ENCODE measurements at places on chromosomes 1 and 21.

DNA sequence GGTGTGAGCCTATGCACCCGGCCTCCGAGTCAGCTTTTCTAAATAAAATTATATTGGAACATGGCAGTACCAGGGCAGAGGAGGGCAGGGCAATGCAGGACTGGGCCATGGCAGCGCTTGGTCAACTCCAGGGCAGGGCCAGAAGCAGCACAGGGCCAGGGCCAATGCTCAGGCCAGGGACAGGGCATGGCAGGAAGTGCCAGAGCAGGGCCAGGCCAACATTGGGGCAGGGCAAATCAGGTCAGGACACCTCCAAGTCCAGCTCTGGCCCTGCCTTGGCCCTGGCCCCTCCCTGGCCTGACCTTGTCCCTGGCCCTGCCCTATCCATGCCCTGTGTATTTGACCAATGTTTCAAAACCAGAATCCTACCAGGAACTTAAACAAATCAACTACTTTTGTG, 156.1 kb downstream of the LIPI start:
- no peak for DNase-seq
- peaks cover 2% of the 10 kb centered on the region for H3K4me1 ChIP-seq
- no peak overlapping the region for H3K27ac ChIP-seq
- peaks cover 3% of the 10 kb centered on the region for H3K36me3 ChIP-seq
- no peak overlapping the region for H3K4me3 ChIP-seq

GRCh38 chr1:151994956-151995355, 1.3 kb upstream of the S100A10 start:
- H3K4me1 ChIP-seq, result peaks cover 13% of the 10 kb centered on the region
- peak overlapping the region; percentile 69 for H3K27ac ChIP-seq
- H3K4me3 ChIP-seq, result peak overlapping the region; percentile 39
- DNase-seq, result no peak

GRCh38 chr1:100875228-100875627, 19.4 kb downstream of the EXTL2 start:
- no peaks in the 10 kb centered on the region for H3K27me3 ChIP-seq
- no peaks in the 10 kb centered on the region for H3K36me3 ChIP-seq
- H3K27ac ChIP-seq, result no peak overlapping the region
- H3K4me3 ChIP-seq, result no peak overlapping the region
- no peak for DNase-seq

DNA sequence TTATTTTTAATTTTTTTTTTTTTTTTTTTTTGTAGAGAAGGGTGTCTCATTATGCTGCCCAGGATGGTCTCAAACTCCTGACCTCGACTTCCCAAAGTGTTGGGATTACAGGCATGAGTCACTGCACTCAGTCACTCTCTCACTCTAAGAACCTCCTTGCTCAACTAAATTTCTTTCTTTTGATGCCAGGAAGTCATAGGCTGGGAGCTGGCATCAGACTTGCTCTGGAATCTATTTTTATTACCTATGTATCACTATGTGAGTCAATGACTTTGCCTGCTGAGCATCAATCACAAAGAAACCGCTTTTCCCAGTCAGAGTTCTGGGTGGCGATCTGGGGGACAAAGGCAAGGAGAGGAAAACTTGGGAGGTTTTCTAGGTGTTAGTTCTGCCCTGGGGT, 35.5 kb upstream of the PARP1 start:
- DNase-seq, result no peak
- H3K4me1 ChIP-seq, result peaks cover 14% of the 10 kb centered on the region
- no peaks in the 10 kb centered on the region for H3K36me3 ChIP-seq
- H3K27me3 ChIP-seq, result no peaks in the 10 kb centered on the region
- no peak overlapping the region for H3K27ac ChIP-seq

GRCh38 chr1:92662048-92662447, 122.9 kb downstream of the EVI5 start:
- peaks cover 43% of the 10 kb centered on the region for H3K36me3 ChIP-seq
- no peak for DNase-seq
- H3K4me3 ChIP-seq, result no peak overlapping the region
- H3K4me1 ChIP-seq, result no peaks in the 10 kb centered on the region
- H3K27me3 ChIP-seq, result no peaks in the 10 kb centered on the region

DNA sequence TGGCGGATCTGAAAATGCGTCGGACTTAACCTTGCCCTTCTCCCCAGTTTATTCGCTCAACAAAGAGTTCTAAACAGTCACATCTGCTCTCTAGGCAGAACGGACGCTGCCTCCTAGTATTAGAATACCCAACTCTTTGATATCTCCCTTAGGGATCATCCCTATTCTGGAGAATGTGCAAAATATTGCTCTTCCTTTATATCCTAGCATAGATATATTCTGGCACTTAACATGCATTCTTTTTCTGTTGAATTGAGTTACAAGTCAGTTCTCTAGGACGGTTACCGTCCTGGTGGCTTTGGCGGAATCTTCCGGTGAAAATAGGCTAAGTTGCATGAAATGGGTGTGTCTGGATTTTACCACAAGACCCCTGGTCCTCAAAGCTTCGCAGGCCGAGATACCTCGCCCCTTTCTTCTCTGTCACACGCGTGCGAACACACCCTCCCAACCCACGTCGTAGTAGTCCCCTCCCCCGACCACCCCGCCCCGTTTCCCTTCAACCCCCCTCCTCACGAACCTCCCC, 501 bp upstream of the DNAJC6 start:
- H3K36me3 ChIP-seq, result no peaks in the 10 kb centered on the region
- peak overlapping the region; percentile 79 for H3K4me3 ChIP-seq
- DNase-seq, result no peak
- H3K27me3 ChIP-seq, result peaks cover 30% of the 10 kb centered on the region
- peaks cover 3% of the 10 kb centered on the region for H3K4me1 ChIP-seq

GRCh38 chr1:13801232-13801631, 101.2 kb downstream of the PRDM2 start:
- H3K27ac ChIP-seq, result no peak overlapping the region
- peaks cover 28% of the 10 kb centered on the region for H3K4me1 ChIP-seq
- no peaks in the 10 kb centered on the region for H3K27me3 ChIP-seq
- peaks cover 25% of the 10 kb centered on the region for H3K36me3 ChIP-seq
- no peak overlapping the region for H3K4me3 ChIP-seq

DNA sequence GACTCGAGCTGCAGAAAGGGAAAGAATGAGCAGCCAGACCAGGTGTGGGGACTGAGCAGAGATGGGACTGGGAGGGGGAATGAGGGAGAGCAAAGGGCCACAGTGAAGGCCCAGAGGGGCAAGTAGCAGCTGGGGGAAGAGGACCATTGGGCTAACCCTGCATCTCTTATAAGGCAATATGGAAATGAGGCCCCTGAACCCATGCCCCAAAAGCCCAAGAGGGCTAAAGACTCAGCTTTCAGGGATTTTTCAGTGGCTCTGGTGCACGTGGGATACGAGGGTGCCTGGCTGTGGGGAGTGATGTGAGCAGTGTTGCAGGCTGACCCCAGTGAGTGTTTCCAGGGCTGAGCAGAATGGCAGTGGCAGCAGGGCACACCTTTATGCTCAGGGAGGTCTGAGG, 496 bp upstream of the TNNI1 start:
- no peak overlapping the region for H3K27ac ChIP-seq
- no peak overlapping the region for H3K4me3 ChIP-seq
- no peaks in the 10 kb centered on the region for H3K4me1 ChIP-seq

GRCh38 chr1:51420867-51421627, 90.7 kb upstream of the TTC39A start:
- peaks cover 14% of the 10 kb centered on the region for H3K4me1 ChIP-seq
- no peak overlapping the region for H3K27ac ChIP-seq
- no peaks in the 10 kb centered on the region for H3K27me3 ChIP-seq
- no peak overlapping the region for H3K4me3 ChIP-seq
- no peak for DNase-seq

DNA sequence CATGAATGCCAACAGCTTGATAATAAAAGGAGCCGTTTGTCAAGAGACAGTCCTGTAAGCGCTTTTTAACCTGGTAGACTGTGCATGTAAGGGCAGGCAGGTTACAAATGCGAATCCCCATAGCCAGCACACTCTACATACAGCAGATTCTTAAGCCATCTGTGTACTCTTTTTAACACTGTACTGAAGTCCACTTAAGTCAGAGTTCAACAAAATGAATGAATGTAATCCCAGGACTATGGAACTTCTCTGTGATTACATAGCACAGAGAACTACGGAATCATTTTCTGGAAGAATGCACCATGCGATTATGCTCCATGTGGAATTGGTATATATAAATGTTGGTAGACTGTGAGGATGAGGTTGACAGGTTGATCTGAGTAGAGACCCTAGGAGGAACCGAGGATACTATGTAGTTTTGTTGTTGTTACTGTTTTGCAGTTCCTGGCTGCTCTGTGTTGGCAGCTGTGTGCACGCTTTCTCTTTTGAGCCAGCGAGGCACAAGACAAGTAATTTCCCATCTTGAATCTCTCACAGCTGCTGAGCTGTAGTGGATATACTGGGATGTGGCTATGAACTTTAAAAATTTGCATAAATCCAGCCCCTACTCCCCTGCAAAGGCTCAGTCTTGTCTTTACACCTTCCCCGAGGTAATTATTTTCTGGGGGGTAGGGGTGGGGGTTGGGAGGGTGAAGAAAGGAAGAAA, 21.9 kb downstream of the LRRC8D start:
- DNase-seq, result no peak
- H3K27ac ChIP-seq, result peak overlapping the region; percentile 95
- no peaks in the 10 kb centered on the region for H3K27me3 ChIP-seq
- peak overlapping the region; percentile 92 for H3K4me3 ChIP-seq
- H3K36me3 ChIP-seq, result peaks cover 2% of the 10 kb centered on the region

DNA sequence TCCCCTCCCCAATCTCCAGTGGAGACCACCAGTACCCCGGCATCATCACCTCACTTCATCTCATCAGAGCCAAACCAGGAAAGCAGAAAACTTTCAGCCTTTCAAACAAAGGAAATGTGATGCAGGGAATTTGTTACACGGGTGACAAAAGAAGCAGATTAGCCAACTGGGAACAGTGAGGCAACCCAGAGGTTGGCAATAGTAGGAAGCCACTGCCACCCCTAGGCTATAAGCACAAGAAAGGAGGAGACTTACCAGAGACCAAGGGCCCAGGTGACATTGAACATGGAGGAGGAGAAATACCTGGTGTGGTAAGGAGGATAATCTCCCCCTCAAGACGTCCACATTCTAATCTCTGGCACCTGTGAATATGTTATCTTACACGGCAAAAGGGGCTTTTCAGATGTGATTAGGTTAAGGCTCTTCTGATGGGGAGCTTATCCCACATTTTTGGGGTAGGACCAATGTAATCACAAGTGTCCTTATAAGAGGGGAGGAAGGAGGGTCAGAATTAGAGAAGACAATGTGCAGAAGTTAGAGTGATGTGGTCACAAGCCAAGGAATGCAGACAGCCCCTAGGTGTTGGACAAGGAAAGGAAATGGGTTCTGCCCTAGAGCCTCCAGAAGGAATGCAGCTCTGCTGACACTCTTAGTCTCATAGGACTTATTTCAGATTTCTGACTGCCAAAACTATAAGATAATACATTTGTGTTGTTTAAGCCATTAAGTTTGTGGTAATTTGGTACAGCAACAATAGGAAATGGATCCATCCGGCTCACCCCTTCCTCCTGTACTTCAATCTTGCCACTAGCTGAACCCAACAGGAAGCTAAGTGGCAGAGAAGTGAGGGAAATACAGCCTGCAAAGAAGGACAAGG, 83.6 kb upstream of the VAV3 start:
- no peak overlapping the region for H3K27ac ChIP-seq
- no peak overlapping the region for H3K4me3 ChIP-seq
- H3K36me3 ChIP-seq, result peaks cover 6% of the 10 kb centered on the region
- H3K27me3 ChIP-seq, result no peaks in the 10 kb centered on the region

DNA sequence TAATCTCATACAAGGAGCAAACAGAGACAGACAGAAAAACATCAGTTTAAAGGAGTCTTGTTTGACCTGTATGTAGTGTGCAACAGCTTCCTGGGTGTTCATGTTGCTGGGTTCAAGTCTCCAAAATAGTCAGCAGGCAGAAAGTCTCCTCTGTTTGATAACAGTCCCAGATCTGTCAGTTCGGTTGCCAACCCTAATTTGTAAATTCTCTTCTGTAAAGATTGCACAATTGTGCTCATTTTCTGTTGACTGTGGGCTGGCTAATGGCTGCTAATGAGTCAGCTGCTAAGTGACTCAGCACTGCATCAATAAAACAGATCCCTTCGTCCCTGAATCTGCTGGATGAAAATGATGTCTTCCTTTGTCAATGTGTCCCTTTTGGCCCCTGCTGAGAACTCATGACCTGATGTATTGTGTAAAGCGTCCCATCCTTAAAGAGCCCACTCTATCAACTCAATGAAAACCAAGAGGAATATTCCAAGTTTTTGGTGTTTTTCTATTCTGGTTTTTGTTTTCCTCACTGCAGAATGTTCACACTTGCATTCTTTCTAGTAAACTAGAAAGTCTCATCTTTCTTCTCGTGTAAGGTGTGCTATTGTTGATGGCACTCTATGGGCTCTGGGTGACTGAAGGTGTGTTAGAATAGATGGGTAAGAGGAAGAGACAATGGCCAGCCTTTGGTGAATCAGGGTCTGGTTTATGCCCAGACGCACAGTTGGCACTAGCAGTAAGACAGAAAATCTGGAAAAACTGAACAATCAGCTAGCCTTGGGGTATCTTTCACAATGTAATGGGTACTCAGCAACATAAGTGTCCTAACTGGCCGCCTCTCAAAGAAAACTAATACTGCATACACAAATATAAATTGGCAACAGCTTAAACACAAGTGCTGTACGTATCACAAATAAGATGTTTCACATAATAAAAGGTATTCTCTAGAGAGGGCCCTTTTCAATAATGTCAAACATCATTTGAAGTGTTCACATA, 75.1 kb upstream of the SIPA1L2 start:
- no peak overlapping the region for H3K4me3 ChIP-seq
- no peak for DNase-seq
- H3K27ac ChIP-seq, result no peak overlapping the region
- no peaks in the 10 kb centered on the region for H3K36me3 ChIP-seq
- H3K4me1 ChIP-seq, result no peaks in the 10 kb centered on the region
- H3K27me3 ChIP-seq, result no peaks in the 10 kb centered on the region

GRCh38 chr1:8211883-8212579, 105.9 kb upstream of the SLC45A1 start:
- H3K27ac ChIP-seq, result no peak overlapping the region
- H3K27me3 ChIP-seq, result peaks cover 62% of the 10 kb centered on the region
- no peak overlapping the region for H3K4me3 ChIP-seq

DNA sequence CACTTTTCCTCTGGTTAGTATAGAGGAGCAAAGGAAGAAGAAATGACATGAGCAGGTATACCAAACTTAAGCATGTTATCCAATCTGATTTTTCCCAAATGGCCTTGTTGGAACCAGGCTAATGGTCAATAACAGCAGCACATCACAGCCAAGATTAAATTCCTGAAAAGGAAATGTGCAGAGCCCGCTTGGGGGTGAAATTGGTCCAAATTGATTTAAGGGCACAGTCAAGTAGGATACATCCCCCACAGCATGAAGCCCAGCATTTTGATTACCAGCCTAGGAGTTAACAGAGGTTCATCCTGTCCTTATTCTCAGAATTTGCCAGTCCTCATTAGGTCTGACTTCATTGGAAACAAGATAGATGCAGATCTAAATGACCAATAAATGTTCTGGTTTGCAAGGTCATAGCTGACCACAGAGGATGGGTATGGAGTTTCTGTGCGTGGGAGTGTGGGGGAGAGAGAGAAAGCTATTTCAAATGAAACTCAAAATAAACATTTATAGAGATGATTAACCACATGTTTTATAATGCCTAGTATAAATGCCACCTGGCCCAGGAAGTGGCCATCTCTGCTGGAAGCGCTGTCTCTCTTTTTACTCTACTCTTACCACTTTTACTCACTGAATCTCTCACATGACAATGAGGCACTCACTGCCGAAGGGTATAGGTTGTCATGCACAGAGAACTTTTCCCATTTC, 38.7 kb downstream of the RGS5 start:
- peaks cover 2% of the 10 kb centered on the region for H3K4me1 ChIP-seq
- no peak overlapping the region for H3K27ac ChIP-seq
- H3K27me3 ChIP-seq, result no peaks in the 10 kb centered on the region
- H3K4me3 ChIP-seq, result no peak overlapping the region
